Dermis blood vessel endothelial cell (primary cell): ENCODE measurements at places on chromosomes 11 and 22. TPM values are rescaled to one million over a fixed set of nuclear protein-coding genes. Genes with fewer than 3 reads are reported as not detected.

DNA sequence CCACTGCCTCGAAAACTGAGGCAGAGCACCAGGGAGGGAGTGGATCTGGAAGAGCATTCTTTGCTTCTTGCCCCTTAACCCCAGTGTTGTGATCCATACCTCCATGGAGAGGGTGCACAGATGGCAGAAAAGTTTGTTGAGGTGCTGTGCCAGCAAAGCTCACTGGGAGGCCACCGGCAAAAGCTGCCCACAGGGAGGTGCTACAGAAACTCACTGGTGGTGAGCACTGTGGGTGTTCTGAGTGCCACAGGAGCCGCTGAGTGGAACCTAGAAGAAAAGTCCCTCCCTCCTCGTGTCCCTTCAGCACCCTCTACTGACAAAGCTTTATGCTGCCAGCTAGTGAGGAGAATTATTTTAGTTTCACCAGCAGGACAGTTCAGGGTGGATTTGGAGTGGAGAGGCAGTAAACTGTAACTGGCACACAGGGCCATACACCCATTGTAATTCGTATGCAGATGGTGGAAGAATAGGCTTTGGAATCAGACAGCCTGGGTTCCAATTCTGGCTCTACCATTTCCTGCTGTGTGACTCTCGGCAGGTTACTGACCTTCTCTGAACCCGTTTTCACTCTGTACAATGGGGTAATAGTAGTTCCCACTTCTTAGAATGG, 84.6 kb downstream of the SWAP70 start:
- peak; percentile 88 for DNase-seq

DDX10 gene
- total RNA-seq = 36.9 and 64.0 TPM in 2 replicates

- DNase-seq = no peak
Measured at GRCh38 chr22:47333625-47334024, 571.2 kb downstream of the TBC1D22A start.

UPK3A gene
- total RNA-seq = not detected in 2 replicates

- DNase-seq = peak; percentile 87
Measured at GRCh38 chr11:121591405-121592033, 138.8 kb upstream of the SORL1-AS1 start.

GRCh38 chr11:96267496-96268032, 75.4 kb downstream of the MAML2 start:
- DNase-seq = no peak

APOA4 gene
- total RNA-seq = not detected in 2 replicates

DNA sequence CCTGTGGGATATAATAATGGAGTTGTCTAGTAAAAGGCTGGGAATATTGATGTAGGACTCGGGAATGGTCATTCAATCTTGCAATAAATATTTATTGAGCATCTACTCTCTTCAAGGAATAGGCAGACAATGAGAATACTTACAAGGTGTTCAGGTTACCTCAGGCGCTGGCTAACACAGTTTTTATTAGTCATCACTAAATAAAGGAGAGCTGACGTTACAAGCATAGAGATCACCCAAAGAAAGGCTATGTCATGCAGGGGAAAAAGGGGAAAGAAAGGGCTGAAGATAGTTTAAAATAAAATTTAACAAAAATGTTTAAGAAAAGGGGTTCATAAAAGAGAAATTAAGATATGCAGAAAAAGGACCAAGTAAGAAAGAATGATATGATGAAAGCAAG, 15.8 kb upstream of the CTSC start:
- DNase-seq = no peak

DNA sequence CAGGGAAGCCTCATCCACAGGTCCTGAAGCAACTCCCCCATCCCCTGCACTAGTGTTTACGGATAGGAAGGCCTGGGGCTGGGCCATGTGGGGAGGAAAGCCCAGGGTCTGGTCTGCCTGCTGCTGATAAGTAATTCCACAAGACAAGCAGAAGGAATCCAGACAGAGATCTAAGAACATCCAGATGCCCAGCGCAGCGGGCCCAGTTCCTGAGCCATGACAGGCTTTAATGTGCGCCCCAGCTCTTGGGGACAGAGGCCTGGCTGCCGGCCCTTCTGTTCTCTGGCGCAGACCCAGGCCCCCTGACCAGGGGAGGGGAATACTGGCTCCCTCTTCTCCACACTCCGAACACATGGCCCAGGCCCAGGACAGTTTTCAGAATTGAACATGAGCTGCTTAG, 28.8 kb upstream of the ETS1 start:
- DNase-seq = no peak

- no peak for DNase-seq
Measured at GRCh38 chr11:61138935-61139334, 22.3 kb downstream of the VPS37C start.

DNA sequence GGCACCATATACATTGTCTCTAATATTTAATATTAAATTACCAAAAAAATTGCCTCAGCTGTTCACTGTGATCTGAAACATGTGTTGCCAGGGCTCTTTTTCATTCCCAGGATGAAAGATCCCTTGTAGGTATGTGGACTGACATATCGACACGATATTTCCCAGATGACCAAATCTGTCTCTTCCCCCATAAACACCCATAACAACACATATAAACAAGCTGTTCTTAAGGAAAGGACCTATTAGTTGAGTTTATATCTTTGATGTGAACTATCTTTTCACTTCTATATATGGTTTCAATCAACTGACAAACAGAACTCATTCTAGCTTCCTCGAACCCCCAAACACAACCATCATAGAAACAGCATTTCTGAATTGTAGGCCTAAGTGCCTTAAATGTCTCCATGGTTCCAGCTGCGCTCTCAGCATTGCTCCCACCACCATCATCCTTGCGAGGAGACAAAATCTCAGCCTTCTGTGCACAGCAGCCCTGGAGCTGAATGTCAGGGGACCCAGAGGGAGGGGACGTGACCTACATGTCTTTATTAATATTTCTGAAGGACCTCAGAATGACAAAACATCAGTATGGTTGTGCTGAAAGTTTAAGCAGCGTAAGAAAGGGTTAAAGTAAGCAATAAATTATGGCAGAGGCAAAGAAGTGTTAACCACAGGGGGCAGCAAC, 67.0 kb downstream of the ETS1 start:
- DNase-seq = peak; percentile 49

DNA sequence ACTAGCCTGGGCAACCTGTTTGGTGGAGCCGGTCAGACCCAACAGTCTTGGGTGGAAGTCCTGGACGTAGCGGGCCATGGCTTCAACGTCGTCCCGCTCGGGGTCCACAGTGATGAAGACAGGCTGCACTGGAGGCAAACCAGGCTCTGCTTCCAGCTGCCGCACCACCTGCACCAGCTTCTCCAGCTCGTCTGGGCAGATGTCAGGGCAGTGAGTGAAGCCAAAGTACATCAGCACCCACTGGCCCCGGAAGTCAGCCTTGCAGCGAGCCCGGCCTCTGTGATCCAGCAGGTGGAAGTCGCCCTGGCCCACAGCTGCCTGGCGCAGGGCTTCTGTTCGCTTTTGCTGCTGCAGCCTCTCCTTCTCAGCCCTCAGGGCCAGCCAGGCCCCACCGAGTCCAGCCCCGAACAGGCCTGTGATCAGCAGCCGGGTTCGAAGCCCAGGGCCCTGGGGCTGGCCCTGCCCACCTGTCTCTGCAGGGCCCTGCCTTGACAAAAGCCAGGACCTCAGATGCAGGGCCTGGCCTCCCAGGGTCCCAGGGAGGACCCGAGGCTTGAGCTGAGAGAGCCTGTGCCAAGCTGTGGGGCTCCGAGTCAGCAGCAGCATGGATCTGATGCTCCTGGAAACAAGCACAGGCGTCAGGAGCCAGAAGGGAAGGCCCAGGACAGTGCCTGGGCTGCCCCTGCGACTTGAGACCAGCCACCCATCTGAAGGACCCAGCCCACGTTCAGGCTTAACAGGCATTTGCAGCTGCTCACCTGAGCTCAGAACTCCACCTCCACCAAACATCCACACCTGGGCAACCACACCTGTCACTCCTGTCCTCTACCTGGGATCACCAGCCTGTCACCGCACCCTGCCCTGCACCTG, 1.4 kb downstream of the SCO2 start:
- DNase-seq = no peak

DNA sequence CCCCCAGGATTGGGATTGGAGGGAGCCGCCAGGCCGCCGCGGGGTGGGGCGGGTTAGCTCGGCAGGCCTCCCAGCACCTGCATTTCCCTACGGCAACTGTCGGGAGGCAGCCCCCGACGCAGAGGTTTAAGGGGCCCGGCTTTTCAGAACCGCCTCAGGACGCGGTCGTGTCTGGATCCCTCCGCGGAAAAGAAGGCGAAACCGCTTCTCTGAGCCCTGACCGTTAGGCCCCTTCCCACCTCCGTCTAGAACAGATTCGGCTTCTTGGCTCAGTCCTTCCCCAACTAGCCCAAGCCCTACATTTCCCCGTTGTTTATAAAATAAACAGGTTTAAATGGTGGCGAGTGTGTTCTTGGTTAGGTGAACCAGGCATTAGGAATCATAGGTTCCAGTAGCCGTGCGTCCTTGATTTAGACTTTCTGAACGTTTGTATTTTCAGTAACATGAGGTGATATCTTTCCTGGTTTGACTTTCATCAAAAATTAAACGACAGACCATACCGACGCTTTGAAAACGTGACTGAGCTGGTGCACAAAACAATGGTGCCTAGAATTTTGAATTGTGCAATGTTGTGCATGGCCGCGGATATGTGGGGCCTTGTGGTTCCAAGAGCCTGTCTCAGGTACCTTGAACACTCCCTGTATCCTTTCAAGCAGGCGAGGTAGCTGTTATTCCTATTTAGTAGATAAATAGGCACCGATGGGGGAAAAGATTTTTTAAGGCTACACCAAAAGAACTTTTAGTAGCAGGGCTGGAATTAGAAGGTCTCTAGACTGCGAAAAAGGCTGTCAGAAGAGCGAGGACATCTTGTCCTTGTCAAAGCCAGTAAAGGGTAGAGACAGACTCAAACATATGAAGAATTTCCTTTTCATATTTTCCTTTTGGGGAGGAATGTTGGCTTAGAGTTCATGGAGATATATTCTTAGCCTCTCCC, 1.2 kb upstream of the HSPA8 start:
- peak; percentile 73 for DNase-seq

TTC36 gene
- total RNA-seq = 2.5 and 3.2 TPM in 2 replicates

GRCh38 chr11:8744423-8744822, 61.8 kb downstream of the RPL27A start:
- no peak for DNase-seq

YPEL1 gene
- total RNA-seq = 5.1 and 7.8 TPM in 2 replicates

MRGPRX4 gene
- total RNA-seq = 0.19 and 0.51 TPM in 2 replicates

OR1S1 gene
- not detected in 2 replicates for total RNA-seq

- peak; percentile 84 for DNase-seq
Measured at GRCh38 chr11:18802381-18803257, 11.0 kb upstream of the PTPN5 start.

CD6 gene
- total RNA-seq = not detected in 2 replicates

GRCh38 chr11:66981976-66982578, 7.0 kb downstream of the C11orf86 start:
- peak; percentile 94 for DNase-seq

- no peak for DNase-seq
Measured at GRCh38 chr11:74476536-74476935, 9.2 kb upstream of the KCNE3 start.

- DNase-seq = no peak
Measured at GRCh38 chr22:19082101-19082500, 40.1 kb downstream of the DGCR2 start.

TMEM121B gene
- total RNA-seq = 0.05 and 0.17 TPM in 2 replicates
